Stimulated activated CD4-positive, alpha-beta T cell treated with anti-CD3 and anti-CD28 coated beads, Interleukin-12 subunit alpha, Interleukin-12 subunit beta, amount 100 ng/mL, for 48 hours (primary cell): ENCODE measurements at places on chromosomes 16 and 17.

GRCh38 chr17:70498631-70499030 lies 329.3 kb downstream of the KCNJ2 start:
- no peak for DNase-seq

GRCh38 chr16:49643429-49644144 lies 212.3 kb downstream of the ZNF423 start:
- no peak for DNase-seq

GRCh38 chr16:51055434-51055833 lies 95.6 kb downstream of the SALL1 start:
- no peak for DNase-seq

GRCh38 chr17:80539022-80539641 lies 5.5 kb upstream of the RPTOR start:
- no peak for DNase-seq

DNA sequence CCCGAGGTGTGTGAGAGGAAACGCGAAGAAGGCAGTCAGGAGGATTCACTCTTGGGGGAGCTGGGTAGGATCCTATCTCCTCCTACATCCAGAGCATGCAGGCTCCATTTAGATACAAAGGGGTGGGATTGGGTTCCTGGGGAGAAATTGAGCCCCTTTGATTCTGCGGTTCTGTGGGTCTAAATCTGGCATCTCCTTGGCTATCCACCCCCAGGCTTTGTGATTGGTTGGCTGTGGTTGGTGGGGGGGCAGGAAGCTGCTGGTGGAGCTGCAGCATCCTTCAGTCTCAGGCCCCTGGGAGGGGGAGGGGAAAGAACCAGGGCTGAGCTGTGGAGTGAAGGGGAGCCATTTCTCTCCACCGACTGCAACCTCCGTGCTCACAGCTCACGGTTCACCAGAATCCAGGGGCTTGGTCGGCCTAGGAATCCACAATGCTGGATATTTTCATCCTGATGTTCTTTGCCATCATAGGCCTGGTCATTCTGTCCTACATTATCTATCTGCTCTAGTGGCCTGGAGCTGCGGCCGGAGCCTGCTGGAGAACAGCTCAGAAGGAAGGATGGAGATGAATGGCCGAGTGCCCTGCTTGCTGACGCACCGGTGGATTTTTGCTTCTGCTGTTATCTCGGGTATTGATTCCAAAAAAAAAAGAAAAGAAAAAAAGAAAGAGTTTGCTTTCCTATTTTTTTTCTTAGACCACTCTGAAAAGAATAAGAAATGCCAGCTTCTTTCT lies at the start of gene LASP1NB:
Gene LASP1NB, plus strand, starts transcription at position 352 of the 733 bp plus-strand sequence.
- no peak for DNase-seq

- no peak for DNase-seq
Measured at GRCh38 chr16:63038397-63039106, 1002.3 kb upstream of the CDH8 start.

DNA sequence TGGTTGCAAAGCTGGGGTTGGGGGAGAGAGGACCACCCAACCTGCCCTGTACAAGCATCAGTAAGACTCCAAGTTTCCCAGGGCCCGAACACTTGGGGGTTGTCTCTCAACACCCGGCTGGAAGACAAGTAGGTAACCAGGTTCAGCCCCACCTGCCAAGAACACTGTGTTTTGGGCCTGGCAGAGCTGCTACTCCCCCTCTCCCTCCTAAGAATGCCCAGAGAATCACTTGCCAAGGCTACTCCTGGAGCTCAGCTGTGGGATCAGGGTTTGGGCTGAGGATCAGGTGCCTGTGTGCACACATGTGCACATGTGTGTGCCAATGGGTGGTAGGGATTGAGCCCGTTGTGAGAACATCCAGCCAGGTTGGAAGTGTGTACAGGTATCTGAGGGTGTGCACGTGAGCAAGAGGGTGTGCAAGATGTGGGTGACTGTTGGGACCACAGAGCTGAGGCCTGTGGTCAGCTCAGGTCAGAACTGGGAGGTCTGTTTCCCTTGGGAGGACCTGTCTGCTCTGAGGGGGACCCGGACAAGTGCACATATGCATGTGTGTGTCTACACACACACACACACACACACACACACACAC lies 2.3 kb downstream of the HSD11B2 start:
- DNase-seq = no peak

GRCh38 chr17:71764505-71764904 lies 356.3 kb upstream of the SOX9 start:
- DNase-seq = no peak

GRCh38 chr17:18117982-18118975 lies 9.7 kb downstream of the MYO15A start:
- no peak for DNase-seq
